ENCODE measurements at places on chromosomes 12 and 14. TPM values are rescaled to one million over a fixed set of nuclear protein-coding genes. Genes with fewer than 3 reads are reported as not detected.

- peak; percentile 51 for DNase-seq
These were observed 148.4 kb downstream of the CHST11 start for GRCh38 chr12:104604995-104605675.

LTBR gene
- 69.6 TPM for total RNA-seq

- DNase-seq, result no peak
These were observed 164.3 kb downstream of the GRIN2B start for GRCh38 chr12:13817131-13817530.

DNA sequence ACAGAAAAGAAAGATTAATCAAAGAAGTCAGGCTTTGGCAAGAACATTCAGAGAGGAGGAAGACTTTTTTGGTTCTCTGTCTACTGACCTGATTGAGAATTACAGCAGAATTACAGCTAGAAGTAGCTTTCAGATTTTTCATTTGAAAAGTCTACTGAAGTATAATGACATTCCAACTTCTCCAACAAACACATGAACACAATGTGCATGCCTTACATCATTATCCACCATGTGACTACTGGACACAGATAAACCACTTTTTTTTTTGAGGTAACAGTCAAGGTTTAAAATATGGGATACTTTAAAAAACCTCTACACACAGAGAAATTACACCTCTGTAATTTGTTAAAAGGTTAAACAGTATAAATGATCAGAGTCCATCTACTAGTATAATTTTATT is 12.3 kb downstream of the BTBD7 start:
- DNase-seq, result no peak

- no peak for DNase-seq
These were observed 4.1 kb downstream of the CACNA2D4 start for GRCh38 chr12:1914114-1914911.

GPR68 gene
- total RNA-seq, result 0.86 TPM

DNA sequence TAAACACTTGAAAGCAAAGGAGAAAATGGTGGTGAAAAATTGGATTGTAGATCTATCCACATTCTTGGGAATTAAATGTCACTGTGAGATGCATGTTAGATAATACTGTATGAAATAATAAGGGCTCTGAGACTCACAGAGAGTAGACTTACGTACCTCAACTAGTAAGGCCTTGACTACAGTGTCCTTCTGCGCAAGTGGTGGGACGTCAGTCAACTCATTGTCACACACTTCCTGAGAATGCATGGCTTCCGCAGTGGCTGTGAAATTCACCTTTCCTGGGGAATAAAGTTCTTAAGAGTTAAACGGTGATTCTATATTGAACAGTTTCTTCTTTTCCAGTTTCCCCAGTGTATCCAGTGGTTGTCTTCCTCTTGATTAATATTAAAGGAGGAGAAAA is 32.6 kb upstream of the PZP start:
- no peak for DNase-seq

GRCh38 chr12:122483969-122484368 is 16.8 kb downstream of the ZCCHC8 start:
- DNase-seq, result no peak

DNA sequence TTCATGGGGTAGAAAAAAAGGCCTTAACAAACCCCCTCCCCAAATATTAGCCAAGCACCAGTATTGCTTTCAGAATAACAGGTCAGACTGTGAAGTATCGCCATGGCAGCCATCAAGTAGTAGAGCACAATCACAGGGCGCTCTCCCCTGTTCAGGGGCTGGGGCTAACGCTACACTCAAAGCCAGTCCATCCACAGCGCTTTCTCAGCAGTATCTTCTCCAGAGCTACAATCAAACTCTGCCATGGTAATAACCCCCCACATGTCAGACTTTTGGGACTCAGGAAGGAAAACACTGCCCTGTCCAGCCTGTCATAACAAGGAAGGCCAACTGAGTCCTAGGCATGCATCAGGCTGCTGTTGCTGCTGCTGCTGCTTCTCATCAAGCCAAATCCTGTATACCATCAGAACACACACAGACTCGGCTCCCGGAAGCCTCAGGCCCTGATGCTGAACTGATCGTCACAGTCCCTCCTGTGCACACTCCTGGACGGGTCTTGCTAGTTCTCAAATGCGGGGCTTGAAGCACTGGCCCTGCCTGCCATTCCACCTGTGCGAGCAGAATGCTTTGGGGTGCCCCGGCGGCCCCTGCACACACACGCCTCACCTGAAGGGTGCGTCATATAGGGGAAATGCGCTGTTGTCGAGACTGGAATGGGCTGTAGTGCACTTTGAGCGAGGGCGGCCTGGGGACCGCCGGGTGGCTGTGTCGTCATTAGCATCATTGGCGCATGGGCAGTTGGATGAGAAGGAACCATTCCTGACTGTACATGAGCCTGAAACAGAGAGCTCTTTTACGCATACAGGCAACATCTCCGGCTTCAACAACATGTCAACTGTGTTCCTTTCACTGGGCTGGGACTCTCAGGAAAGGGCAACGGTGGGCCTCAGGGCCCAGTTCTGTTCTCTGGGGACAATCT is 47.6 kb downstream of the SH2B3 start:
- no peak for DNase-seq

GRCh38 chr12:25023808-25024207 is 74.9 kb upstream of the BCAT1 start:
- DNase-seq, result no peak

RNFT2 gene
- 7.3 TPM for total RNA-seq

DNA sequence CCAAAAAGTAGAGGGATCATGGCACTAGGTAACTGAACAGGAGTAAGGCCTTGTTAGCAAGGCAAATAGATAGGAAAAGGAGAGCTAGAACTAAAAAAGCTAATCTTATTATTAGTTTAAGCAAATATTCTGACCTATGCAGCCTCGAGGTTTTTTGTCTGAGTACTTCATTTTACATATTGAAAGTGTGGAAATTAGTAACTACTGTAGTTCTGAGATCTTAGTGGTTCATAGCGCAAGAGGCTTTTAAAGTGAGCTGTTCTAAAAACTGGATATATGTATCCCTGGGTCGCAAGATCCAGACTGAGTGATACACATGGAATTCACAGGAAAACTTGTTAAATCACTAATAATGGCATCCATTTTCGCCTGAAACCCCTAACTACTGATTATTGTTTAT is 411.0 kb upstream of the SOX5 start:
- DNase-seq, result no peak

- DNase-seq, result no peak
These were observed 149.3 kb upstream of the FKBP4 start for GRCh38 chr12:2645460-2645859.

DNA sequence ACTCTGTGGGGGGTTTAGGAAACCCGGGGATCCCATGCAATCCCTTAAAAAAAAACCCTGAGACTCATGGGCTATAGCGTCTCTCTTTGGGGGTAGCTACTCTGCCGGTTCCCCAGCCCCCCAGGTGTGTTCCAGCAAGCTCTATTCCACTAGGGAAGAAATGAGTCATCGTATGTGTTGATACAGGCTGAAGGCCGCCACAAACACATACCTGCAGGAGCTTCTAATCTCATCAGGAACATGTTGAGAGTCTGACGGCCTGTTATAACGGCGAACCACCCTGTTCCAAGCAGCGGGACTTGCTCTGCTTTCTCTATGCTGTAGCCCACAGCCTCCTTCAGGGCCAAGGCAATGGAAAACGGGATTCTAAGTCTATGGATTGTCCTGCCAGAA is 977 bp upstream of the KRT5 start:
- no peak for DNase-seq

KRT79 gene
- total RNA-seq, result not detected

GRCh38 chr12:47188576-47189441 is 109.0 kb upstream of the AMIGO2 start:
- peak; percentile 88 for DNase-seq

GRCh38 chr14:34858765-34859164 is 16.4 kb downstream of the BAZ1A start:
- DNase-seq, result no peak

Measured in fibroblast of villous mesenchyme (primary cell).